ENCODE measurements at places on chromosomes 4 and X. TPM values are rescaled to one million over a fixed set of nuclear protein-coding genes. Genes with fewer than 3 reads are reported as not detected.
A peak's percentile ranks its signal among the peaks of the same experiment; 100 is the strongest.

- H3K27ac ChIP-seq, result no peak overlapping the region
- DNase-seq, result no peak
- no peaks in the 10 kb centered on the region for H3K27me3 ChIP-seq
- H3K36me3 ChIP-seq, result no peaks in the 10 kb centered on the region
These were observed 71.3 kb upstream of the ANKRD50 start for GRCh38 chr4:124783847-124784246.

GRCh38 chr4:77209936-77210335 is 52.9 kb downstream of the CCNG2 start:
- H3K4me3 ChIP-seq, result no peak overlapping the region
- H3K36me3 ChIP-seq, result no peaks in the 10 kb centered on the region
- H3K27ac ChIP-seq, result no peak overlapping the region
- peak; percentile 27 for DNase-seq
- no peaks in the 10 kb centered on the region for H3K4me1 ChIP-seq

MAGED4B gene
- 5.2 TPM for polyA plus RNA-seq

GRCh38 chrX:51917604-51918003 is 24.2 kb downstream of the MAGED1 start:
- no peaks in the 10 kb centered on the region for H3K36me3 ChIP-seq
- no peak overlapping the region for H3K27ac ChIP-seq
- H3K4me3 ChIP-seq, result no peak overlapping the region
- no peak for DNase-seq
- H3K27me3 ChIP-seq, result no peaks in the 10 kb centered on the region

GRCh38 chrX:3550160-3550751 is 163.2 kb downstream of the PRKX start:
- no peak overlapping the region for H3K27ac ChIP-seq
- no peak overlapping the region for H3K4me3 ChIP-seq
- no peak for DNase-seq
- H3K36me3 ChIP-seq, result no peaks in the 10 kb centered on the region
- H3K27me3 ChIP-seq, result no peaks in the 10 kb centered on the region
